ENCODE measurements at places on chromosomes 1 and 21.

DNA sequence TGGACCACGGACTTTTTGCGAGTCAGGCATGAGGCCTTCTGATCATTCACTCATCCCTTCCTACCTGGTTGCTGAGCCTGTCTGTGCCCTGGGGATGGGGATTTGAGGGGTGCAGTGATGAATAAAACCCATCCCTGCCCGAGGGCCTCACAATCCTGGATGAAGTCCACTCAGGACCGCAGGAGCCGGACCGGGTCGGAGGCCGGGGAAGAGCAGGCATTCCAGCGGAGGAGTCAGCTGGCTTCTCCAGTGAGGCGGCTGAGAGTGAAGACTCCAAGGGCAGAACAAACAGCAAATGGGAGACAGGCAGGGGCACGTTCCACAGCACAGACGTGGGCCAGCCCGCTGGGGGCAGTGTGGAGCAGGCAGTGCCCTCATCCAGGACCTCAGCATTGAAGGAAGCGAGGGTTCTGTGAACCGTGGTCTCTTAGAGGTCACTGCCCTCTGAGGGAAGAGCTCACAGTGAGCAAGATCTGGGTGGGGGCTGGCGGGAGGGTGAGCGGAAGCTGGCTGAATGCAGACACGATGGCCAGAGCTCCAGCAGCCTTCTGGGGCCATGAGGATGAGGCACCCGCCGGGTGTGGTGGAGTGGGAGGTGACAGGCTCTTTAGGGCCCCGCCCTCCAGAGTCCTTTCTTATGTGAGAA lies 10.9 kb upstream of the LRRC3 start:
- no peak for DNase-seq

GRCh38 chr21:35324372-35325220 lies 275.5 kb upstream of the RUNX1 start:
- no peak for DNase-seq

GRCh38 chr1:87084244-87084836 lies 169.9 kb downstream of the HS2ST1 start:
- peak; percentile 76 for DNase-seq

DNA sequence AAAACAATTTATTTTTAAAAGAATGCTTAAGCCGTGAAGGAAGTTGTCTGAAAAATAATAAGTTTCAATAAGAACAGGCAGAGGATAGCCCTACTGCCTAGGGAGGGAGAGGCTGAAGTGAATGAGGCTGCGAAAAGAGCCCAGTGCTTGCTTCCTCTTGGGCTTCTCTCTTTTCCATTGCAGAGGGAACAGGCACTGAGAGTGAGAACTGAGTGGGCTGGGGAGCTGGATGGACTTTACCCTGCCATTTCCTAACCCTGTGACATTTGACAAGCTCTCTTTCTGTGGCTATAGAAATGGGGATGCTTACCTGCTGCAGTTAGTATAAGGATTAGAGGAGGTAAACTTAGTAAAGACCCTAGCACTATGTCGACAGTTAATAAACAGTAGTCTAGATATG lies 30.0 kb downstream of the TENT5C start:
- DNase-seq: peak; percentile 25

GRCh38 chr1:35530168-35530567 lies 27.0 kb downstream of the KIAA0319L start:
- no peak for DNase-seq

DNA sequence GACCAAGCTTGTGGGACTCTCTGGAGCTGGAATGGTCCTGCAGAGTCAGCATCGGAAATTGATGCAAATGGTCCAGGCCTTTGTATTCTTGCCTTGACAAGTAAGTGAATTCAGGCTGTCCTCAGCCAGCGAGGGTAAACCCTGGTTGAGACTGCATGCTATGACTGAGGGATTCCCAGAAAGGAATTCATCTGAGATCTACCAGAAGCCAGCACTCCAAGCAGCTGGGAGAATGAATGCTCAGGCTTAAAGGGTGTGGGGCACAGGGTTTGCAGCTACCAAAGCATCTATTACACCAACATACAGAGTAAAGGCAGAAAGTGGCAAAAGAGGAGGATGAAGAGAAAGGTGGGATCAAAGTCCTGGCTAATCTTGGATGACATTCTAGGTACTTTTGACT lies 257.0 kb upstream of the LYPLAL1 start:
- no peak for DNase-seq

- no peak for DNase-seq
Observed at GRCh38 chr21:46217511-46218196, 10.9 kb downstream of the LSS start.

- DNase-seq: peak; percentile 9
Observed at GRCh38 chr21:34274001-34274400, 89.8 kb upstream of the KCNE2 start.

DNA sequence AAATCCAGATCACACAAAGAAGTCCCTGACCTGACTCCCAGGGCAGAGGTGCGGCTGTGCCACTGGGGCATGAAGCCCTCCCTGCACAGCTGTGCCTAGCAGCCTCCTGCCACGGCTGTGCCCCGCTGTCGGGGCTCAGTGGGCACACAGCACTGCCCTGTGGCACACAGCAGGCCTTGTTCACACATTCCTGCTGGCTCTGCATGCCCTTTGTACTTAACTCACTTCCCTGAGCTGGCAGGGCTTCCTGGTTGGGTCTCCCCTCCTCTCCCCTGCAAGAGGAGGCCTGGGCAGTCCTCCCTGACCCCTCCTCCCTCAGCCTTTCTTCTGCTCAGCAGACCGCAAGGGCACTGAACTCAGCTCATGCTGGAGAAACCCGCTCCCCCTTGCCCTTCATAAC lies 14.8 kb downstream of the LHX4 start:
- no peak for DNase-seq

DNA sequence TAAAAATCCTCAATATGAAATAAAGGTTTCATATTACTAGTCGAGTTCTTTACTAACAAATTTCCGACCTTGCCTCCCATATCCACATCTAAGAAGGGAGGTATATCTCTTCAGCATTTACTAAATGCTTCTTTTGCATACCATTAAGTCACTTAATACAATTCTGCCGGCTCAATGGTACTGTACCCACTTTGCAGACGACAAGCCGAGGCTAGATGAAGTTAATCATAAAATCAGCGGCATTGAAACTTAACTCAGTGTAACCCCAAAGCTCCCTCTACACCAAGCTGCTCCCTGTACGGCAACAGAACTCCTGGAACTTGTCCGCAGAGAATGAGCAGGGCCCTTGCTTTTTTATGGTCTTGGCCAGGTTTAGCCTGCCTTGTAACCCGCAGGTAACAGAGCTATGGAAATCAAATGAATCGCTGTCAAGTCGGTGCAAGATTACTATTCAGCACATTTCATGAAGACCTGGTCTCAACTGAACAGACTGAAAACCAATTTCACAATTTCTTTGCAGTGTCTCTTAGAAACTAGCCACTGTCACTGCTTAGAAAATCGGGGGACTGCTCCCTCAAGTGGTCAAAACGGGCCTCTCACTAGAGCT lies 738 bp downstream of the INTS7 start:
- DNase-seq: no peak

GRCh38 chr1:59506952-59507351 lies 210.1 kb downstream of the FGGY start:
- peak; percentile 78 for DNase-seq

DNA sequence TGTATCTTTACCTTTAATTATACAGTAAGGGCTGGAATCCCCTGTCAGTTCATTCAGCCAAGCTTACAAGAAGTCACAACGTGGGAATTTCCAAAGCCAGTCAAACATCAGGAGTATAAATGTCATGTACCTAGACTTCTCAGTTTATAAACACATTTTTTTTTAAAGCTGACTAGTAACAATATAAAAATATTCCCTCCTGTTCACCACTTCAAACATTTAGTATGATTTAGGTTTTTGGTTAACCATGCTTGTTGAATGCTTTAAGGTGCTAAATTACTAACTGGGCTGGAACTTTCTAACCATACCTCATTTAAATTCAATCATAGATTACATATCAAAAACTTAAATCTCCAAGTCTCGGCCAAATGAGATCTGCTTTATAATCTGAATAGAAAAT lies 44.0 kb downstream of the JAK1 start:
- DNase-seq: peak; percentile 61

- DNase-seq: no peak
Observed at GRCh38 chr1:247539215-247539614, 3.0 kb upstream of the OR2C3 start.

- DNase-seq: peak; percentile 51
Observed at GRCh38 chr1:160206421-160207117, 1.4 kb downstream of the PEA15 start.

GRCh38 chr1:247440001-247440620 lies 17.8 kb downstream of the OR2B11 start:
- DNase-seq: peak; percentile 91

DNA sequence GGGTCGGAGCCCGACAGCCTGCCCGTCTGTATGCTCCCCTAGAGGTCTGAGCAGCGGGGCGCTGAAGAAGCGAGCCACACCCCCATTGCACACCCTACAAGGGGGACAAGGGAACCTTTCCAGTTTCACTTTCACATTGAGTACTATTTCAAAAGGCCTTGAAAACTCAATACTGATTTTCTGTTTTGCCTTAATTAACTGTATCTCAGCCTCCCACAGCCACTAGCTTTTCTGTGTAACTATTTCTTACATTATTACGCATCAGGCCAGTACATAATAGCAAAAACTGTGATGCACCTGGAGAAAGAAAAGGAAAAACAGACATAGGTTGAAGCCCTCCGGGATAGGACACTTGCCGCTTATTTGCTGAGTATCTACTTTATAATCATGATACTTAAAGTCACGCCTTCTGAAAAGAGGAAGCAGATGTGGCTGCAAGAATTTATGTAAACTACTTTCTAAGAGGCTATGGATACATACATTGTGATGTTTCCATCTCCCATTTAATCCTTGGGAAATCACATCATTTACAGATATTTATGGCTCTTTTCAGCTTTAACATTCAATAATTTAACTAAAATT lies 1719.5 kb downstream of the MRPL39 start:
- DNase-seq: peak; percentile 2

DNA sequence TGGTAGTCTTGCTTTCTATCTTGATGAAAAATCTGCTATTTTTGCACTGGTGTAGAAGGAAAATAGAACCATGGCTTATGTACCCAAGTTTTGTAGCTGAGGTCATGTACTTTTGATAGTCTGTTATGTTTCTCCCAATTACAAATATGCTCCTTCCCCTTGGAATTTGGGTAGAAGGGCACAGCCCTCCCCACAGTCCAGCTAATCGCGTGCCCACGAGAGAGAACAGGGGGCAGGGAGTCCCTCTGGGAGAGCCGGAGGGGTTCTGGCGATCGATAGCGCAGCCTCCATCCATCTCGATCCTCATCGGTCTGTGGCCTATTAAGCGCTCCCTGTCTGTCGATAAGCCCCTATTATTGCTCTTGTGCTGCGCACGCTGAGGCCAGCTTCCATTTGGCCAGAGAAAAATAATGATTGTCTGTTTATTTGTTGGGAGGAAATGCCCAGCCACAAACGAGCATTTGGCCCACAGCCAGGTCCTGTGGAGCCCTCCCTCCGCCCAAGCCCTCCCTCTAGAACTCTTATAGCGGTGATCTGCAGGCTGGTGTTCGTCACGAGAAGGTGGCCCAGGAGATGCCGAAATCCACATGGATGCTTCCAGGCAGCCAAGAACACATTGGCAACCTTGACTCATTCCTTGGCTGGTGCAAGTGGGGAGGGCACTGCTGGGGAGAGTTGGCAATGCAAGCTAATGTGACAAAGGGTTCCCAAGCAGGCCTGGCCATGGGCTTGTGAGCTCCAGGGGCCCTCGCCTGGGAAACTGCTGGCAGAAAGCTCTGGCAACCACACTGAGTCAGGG lies 134.7 kb upstream of the TNR start:
- no peak for DNase-seq

DNA sequence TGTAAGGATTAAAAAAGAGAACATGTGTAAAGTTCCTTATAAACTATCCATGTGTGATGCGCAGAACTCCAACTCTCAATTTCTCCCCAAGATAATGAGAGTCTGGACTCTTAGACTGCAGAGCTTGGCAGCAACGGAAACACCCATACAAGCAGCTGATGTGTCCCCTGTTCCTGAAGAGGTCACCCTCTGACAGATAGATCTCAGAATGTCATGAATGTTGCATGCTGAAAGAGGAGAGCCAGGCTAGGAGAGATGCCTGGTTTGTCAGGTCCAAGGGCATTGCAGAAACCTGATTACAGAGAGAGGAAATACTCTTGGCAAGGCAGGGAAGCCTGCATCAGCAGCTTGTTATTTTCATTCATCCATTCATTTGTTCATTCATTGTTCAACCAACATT lies 24.2 kb downstream of the MTARC1 start:
- no peak for DNase-seq

- DNase-seq: peak; percentile 89
Observed at GRCh38 chr1:161706482-161707347, at the start of gene FCRLA. Gene FCRLA, plus strand, starts transcription at chr1:161707229. Its CDS starts 36 bp downstream, at chr1:161707265.

DNA sequence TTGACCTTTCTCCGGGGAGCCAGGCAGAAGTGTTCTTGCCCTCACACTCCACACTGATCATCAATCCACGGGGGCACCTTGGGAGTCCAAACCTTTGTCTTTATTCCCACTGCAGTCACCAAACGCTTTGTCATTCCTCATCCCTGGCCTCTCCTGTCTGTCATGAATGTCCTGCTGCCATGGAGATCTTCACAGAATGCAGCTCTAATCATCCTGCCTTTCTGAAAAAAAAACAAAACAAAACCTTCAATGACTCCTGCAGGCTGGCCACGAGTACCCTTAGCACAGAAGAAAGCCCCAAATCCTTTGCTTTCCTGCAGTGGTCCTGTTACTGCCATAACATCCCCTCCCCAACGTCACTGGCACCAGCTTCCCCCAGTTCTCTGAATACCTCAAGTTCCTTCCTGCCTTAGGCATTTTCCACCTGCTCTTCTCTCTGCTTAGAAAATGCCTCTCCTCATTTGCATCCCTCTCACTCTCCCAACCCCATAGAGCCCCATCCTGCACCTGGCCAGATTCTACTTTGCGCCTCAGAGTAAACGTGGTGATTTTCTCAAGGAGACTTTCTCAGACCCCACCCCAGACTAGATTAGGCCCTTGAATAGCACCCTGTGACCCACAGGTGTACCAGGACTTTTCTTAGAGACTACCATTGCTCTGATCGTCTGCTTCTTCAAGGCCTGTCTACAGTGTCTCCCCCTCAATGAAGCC lies 131.2 kb downstream of the AK5 start:
- no peak for DNase-seq

DNA sequence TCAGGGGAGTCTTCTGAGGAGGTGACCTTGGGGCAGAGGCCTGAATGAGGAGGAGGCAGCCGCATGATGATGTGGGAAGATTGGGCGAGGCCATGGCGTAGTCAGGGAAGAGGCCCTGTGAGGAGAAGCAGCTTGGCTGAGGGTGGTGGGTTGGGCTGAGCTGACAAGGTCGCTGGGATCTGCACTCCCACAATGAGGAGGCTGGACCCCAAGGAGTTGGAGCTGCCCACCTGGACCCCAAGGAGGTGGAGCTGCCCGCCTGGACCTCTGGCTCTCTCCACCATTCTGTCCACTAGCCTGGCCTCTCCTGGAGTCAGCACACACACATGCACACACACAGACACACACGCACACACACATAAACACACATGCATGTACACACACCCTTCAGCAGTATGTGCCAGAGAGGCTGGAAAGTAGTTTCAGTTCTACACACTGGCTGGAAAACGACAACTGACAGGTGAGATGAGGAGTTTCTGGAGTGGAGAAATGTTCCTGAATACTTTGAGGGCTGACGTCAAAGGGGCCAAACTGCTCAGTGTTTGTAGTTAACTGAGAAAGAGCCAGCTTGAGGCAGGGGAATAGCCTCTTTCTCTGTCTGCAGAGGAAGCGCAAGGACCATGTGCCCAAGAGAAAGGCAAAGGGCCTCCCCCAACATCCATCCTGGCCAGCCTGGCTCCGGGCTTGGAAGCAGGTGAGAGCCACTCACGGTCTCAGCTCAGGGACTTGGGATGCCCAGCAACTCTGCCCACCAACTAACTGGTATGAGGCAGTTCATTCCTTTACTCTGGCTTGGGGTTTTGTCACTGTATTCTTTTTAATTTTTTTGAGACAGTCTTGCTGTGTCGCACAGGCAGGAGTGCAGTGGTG lies 7.1 kb downstream of the SMPDL3B start:
- DNase-seq: no peak
